ENCODE measurements at places on chromosomes 1 and 21. TPM values are rescaled to one million over a fixed set of nuclear protein-coding genes. Genes with fewer than 3 reads are reported as not detected.

- no peak for DNase-seq
Observed at GRCh38 chr1:94126651-94127050, 5.7 kb upstream of the ABCA4 start.

PAQR7 gene
- polyA plus RNA-seq, result 12.1 TPM

OR2T35 gene
- polyA plus RNA-seq, result not detected

DNA sequence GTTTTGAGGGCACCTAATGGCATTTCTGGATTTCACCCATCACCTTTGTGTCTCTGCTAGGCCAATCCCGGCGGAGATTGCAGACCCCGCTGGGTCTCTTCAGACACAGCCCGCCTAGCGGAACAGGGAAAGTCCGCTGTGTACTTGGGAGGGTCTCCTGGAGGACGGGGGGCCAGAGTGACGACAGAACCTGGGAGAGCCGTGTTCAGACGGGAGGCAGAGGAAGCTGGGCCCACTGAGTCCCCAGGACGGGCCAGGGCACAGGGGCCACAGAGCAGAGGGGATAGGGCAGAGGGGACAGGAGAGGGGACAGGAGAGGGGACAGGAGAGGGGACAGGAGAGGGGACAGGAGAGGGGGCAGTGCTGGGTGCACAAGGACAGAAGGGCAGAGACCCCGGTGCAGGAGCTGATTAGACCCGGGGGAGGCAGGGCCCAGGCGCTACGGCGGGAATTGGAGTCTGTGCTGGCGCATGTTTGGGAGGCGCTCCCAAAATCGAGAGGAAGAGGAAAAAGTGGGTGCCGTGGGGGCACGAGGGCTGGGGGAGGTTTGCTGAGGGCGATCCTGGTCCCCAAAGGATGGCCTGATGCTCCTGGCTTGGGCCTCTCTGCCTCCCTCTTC lies 12.7 kb downstream of the TRPM2 start:
- no peak for DNase-seq

DNA sequence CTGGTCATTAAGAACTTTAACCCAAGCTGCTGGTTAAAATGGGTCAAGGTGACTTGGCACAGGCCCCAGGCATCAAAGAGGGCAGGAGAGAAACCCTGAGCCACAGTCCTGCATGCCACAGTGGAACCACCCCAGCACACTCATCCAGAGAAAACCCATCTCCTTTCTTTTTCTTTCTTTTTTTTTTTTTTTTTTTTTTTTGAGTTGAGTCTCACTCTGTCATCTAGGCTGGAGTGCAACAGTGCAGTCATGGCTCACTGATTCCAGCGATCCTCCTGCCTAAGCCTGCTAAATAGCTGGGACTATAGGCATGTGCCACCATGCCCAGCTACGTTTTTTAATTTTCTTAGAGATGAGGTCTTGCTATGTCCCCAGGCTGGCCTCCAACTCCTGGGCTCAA lies 109.2 kb upstream of the RAB4A start:
- peak; percentile 73 for DNase-seq

DNA sequence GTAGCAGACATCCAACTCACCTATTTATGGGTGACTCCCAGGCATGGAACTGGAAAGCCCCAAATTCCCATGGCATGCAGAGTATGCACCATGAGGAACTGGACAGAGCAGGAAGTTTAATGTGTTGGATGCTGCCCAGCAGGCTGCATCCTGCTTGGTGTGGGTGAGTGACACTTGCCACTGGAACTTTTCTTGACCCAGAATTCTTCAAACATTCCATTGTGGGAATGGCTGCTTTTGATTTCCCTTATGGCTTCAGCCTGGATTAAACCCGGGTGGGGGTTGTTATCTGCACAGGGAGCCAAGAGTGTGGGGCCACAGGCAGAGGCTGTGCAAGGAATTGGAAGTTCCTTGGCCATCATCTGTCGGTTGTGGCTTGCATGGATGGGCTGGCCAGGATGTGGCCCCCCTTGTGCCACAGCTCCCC lies 26.9 kb upstream of the BACE2 start:
- peak; percentile 76 for DNase-seq

DNA sequence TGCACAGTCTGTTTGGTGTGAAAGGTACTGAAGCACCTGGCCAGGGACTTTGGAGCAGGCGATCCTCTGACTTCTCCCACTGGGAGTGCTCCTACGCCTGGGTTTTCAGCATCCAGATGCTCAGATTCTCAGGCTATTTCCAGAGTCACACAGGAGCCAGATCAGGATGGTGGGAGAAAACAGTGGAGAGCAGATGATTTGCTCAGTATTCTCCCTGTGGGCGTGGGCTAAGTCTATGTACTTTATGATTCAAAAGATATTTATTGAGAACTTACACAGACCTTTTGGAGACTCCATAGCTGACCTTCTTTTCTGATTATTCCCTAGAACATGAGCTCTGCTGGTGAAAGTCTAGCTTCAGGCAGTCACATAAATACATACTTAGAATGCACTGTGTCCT lies 134.6 kb downstream of the TENT5C start:
- DNase-seq, result no peak

GRCh38 chr1:18583326-18583941 lies 47.2 kb upstream of the PAX7 start:
- no peak for DNase-seq

DNA sequence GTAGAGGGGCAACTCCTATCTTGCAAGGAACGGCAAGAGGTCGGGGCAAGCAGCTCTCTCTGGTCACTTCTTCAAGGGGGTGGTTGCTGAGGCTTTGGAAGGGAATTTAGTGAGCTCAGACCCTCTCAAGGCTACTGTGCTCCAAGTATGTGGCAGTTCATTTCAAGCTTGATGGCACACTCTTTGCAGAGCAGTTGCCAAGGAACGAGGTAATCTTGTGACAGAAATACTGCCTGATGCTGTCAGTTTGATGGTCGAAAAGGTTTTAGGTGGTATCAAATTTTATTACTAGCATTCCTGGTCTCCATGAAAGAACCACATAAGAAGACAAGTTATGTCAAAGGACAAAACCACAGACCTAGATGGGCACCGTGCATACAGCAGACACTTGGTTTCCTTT lies 13.1 kb downstream of the CFAP298 start:
- no peak for DNase-seq

DNA sequence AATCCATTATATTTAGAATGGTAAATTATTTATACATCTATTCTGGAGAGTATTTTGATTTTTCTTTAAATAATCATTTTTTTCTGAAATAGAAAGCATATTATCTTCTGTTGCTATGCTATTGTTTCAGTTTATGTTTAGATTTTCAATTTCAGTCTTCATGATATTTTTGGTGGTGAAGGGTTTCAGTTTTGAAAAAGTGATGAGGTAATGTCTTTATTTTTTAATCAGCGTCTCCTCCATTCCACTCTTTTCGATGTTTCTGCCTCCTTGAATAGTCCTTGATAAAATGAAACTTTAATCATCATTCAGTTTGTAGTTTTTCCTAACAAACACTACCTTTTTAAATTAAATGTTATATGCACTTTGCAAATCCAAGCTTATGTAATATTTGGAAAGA lies 428.6 kb downstream of the PTPRC start:
- DNase-seq, result no peak

RBM8A gene
- 256 TPM for polyA plus RNA-seq

DNA sequence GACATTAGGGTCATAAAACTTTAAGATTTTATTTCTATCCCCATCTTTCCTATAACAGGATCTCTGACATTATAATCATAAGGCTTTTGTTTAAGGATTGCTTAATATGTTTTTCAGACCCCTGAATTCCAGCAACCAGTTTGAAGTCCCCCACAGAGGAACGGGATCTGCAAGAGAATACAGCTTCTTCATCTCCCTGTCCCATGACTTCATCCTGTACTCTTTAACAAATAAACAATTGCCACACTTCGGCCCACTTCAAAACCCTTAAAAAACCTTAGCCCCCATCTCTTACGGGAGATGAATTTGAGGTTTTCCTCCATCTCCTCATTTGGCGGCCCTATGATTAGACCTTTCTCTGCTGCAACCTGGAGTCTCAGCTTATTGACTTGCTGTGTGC lies 35.8 kb downstream of the TESK2 start:
- no peak for DNase-seq

DNA sequence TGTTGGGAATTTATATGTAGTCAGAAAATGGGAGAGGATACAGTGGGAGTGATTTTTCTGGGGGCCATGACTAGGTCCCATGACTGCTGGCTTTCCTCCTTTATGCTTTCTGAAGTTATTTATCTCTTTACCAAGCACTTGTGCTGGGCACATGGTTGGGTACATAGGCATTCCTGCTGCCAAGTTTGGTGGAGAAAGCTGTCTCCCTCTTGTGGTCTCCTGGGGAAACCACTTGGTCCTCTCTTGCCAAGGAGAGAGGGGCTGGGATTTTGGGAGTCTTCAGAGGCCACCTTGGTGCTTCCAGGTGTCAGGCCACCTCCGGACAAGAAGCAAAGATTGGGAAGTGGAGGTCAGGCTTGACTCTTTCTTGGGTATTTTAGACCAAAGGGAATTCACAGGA lies 120.2 kb upstream of the KCNE2 start:
- no peak for DNase-seq

DNA sequence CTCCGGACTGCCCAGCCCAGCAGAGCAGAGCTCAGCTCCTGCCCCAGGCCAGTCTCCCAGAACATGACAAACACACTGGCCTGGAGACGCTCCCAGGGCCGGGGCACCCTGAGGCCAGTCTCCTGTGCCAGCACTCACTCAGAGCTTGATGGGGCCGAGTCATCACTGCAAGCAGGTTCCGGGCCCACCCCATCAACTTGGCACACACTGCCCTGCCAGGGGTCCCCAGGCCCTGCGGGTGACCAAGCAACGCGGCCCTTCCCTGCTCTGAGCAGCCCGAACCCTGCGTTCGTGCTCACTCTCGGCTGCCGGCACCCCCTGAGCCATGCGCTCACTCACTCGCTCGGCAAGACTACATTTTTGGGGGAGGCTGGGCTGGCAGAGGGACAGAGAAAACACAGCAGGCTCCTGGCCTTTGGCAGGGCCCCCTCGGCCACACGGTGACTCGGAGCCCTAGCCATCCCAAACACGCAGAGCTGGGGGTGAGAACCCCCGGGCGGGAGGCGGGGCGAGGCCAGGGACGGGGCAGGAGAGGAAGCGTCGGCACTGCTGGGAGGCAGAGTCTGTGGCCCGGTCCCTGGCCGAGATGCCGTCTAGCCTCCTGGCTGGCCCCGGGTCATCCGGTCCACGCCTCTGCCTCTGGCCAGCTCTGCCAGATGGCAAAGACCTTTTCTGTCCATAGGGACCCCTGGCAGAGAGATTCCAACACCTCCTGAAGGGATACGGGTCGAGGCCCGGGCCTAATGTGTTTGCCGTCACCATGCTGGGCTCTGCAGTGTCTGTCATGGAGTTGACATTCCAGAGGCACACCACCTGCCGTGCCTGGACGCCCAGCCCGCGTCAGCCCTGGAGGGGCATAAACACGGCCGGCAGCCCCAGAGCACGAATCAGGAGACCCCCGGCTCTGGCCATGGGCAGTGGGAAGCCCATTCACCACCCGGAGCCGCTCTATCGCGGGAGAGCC lies 68.0 kb downstream of the MEGF6 start:
- peak; percentile 34 for DNase-seq

DNA sequence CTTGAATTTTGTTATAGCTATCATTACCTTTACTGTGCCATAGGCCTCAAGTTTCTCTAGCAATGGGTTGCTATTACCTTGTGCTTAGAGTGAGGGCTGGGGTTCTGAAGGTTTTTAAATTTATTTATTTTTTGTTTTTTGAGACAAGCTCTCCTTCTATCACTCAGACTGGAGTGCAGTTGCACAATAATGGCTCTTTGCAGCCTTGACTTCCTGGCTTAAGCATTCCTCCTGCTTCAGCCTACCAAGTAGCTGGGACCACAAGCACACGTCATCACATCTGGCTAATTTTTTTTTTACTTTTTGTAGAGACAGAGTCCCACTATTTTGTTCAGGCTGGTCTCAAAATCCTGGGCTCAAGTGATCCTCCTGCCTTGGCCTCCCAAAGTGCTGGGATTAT lies 41.5 kb downstream of the SNX27 start:
- DNase-seq, result no peak

TMPRSS15 gene
- polyA plus RNA-seq, result not detected

DNA sequence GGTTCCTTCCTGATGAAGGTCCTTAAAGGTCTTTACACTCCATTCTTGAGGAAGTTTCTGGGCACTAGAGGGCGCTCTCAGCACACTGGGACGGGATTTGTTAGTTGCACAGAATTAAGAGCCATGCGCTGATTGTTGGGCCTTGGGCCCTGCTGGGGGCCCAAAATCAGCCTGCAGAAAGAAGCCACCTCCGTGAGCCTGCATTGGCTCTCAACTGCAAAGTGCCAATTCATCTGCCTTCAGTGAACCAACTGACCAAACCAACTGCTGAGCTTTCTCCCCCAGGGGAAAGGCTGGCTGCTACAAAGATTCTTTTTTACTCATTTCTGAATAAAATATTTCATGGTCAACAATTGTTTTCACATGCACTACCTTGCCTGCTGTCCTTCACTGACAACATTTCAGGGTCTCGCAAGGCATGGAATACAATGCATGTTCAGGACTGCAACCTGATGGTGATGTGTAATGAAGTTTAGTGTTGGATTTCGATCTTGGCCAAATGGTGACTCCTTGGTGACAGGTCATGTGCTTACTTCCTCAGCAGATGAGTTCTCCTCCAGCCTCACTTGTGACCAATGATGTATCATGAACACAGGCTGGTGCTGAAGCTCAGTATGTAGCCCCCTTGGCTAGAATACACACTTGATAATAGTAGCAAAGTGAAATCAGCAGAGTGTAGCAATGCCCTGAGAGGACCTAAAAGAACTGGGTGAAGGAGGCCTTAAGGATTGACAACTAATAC lies 45.7 kb upstream of the PRDX6 start:
- DNase-seq, result peak; percentile 68

DNA sequence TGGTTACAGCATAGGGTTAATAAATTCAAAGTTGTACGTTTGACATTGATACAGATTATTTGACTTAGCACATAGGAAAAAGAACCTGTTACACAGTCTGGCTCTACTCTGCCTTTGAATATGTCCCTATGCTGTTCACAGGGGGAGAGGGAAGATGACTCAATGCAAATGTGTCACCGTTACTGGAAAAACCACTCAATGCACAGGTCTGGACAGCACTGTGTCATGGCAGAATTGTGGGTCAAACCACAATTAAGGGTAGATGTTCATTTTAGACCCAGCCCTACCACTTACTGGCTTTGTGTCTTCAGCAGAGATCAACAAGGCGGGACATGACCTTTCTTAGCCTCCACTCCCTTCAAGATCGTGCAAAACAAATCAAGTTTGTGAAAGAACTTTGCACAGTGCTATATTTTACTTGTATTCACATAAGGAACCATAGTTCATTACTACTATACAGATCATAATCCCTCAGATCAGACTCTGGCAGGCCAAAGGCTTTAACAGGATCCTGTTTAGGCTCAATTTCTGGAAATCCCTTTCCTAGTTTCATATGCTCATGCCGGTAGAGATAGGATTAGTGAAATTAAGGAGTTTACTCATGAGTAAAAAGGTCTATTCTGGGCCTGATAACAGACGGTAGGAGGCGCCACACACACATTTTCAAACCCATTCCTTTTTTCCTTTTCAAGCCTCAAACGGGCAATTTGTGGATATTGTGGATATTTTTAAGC lies 22.1 kb downstream of the EIF2D start:
- DNase-seq, result peak; percentile 82

DNA sequence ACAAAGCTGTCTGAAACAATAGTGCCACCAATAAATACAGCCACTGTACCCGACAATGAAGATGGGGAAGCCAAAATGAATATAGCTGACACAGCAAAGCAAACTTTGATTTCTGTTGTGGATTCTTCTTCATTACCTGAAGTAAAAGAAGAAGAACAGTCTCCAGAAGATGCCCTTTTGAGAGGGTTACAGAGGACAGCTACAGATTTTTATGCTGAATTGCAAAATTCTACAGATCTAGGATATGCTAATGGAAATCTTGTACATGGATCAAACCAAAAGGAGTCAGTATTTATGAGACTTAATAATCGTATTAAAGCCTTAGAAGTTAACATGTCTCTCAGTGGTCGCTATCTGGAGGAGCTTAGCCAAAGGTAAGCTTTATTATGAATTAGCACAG lies 56.6 kb downstream of the SUCO start:
- no peak for DNase-seq

Data from foreskin keratinocyte (primary cell).